ENCODE measurements at places on chromosomes 7 and 10.

DNA sequence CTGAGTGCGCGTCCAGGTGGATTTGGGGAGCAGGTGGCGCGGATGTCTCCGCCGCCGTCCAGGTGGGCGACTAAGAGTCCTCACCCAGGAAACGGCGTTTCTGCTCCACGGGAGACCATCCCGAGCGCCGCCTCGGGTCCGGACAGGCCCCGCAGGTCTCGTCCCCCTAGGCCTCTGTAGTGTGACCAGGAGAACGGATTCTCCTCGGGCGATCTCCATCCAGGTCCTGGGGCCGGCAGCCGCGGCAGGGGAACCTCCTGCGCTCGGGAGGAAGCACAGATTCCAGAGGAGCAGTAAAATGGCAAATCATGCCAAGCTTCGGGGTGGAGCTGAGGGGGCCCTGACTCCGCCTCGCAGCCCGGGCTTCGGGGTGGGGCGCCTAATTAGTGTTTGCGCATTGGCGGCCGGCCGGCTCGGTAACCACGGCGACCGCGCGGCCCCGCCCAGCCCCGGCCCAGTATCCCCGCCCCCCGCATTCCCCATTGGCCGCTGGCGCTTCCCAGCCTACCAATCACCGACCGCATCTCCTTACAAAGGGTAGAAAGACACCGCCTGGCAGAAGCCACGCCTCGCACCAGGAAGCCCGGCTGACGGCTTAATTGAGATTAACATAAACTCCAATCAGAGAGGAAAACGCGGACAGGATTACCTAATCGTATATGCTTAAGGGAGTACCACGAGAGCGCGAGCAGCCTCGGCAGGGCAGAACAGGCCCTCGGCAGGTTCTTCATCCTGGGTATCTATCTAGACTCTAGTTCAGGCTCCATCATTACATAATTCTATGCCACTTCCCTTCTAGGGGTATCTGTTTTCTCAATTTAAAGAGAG lies 168.6 kb downstream of the ARHGAP12 start:
- DNase-seq: peak; percentile 82

DNA sequence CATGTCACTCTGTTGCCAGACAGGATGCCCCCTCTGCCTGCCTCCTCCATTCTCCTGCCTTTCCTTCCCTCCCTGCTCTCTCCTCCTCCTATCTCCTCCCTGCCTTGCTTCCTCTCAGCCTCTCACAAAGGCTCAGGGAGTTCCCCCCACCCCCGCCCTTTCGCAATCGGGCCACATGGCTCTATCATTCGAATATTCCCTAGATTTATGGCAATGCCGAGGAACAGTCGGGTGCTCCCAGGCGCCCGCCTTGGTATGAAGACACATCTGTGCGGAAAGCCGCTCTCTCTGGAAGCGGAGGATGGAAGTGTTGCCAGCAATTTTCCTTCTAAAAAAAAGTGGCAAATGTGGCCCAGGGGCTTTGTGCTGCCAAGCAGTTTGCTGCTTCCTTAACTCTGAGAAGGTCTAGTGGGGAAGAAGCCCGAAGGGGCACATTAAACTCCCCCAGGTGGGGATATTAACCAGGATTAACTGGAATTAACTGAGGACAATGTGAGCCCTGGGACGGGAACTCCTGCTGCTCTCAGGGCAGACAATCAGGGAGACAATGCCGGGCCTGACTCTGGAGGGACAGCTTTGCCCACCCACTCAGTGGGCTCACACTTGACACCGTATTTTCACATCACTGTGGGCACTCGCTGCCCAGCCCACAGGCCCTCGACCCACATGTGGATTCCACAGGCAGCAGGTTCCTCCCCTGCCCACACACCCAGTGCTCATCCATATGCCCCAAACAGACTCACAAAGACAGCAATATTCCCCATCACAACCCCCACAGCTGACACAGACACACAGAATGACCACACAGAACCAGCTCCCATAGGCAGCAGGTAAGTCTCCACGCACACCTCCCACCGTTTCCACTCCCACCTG lies 88.4 kb upstream of the SMNDC1 start:
- no peak for DNase-seq

- DNase-seq: no peak
Observed at GRCh38 chr7:70380421-70381015, 751.4 kb upstream of the GALNT17 start.

GRCh38 chr7:138458576-138459412 lies 1.3 kb upstream of the TRIM24 start:
- no peak for DNase-seq

DNA sequence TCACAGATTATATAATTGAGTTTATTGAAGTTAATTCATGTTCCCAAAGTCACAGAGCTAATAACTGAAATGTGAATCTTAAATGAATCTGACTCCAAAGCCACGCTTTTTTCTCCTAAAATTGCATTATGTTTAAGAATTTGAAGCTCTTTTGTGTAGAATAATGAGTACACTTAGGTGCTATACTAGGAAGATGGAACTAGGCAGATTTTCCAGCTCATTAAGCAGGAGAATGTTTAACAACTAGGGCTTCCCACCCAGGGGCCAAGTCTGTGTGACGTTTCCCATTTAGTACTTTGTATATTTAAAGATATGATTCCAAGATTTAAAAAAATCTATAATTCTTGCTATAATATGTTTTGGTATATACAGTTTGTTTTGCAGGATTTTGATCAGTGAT lies 169.5 kb downstream of the KIF20B start:
- DNase-seq: no peak

- DNase-seq: no peak
Observed at GRCh38 chr7:116334555-116334954, 124.2 kb downstream of the TES start.

GRCh38 chr10:27947540-27947939 lies 51.3 kb downstream of the ODAD2 start:
- DNase-seq: no peak

DNA sequence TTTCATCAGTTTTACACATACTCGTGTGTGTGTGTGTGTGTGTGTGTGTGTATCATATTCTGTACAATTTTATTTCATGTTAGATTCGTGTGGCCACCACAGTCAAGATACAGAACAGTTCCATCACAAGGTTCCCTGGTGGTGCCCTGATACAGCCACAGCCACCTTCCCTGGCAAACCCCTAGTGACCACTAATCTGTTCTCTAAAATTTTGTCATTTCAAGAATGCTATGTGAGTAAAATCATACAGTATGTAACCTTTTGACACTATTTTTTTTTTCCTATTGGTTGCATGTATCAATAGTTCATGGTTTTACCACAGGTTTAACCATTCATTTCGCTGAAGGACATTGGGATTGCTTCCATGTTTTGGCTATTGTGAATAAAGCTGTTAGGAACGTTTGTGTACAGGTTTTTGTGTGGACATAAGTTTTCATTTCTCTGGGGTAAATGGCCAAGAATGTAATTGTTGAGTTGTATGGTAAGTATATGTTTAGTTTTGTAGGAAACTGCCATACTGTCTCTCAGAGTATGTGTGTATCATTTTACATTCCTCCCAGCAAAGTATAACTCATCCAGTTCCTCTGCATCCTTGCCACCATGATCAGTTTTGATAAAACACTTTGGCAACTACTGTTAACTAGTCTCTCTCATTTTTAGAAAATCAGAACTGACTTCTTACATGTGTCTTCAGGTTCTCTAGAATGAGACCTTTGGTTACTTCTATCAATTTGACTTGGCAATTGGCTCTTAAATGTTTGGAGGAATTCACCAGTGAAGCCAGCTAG lies 20.6 kb downstream of the KLHDC10 start:
- no peak for DNase-seq

DNA sequence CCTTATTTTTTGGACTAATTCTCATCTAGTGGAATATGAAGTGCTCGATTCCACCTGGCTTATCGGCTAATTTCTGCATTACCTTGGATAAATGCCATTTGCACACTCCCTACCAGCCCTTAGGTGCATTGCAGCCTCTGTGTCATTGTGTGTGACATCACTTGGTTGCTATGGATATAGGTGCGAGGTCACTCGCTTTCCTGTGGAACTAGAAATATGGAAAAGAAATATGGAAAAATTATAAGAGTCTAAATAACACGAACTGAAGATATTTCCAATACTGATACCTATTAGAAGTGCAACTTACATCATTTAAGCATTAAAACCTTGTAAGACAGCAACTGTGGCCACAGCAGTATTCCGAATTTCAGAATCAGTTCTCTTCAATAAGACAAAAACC lies 2.0 kb downstream of the YWHAG start:
- no peak for DNase-seq
